Muscle of arm (tissue), 14 donors: ENCODE measurements at places on chromosomes 2 and 18. TPM values are rescaled to one million over a fixed set of nuclear protein-coding genes. Genes with fewer than 3 reads are reported as not detected.

CAPN13 gene
- polyA plus RNA-seq, result not detected

STARD6 gene
- polyA plus RNA-seq, result not detected

POLR1A gene
- 15.4 TPM for polyA plus RNA-seq

TSHZ1 gene
- polyA plus RNA-seq, result 19.9 TPM

ANO7 gene
- 0.62 TPM for polyA plus RNA-seq

ANKRD23 gene
- polyA plus RNA-seq, result not detected

TCF23 gene
- 0.31 TPM for polyA plus RNA-seq

NTSR2 gene
- polyA plus RNA-seq, result not detected

DNA sequence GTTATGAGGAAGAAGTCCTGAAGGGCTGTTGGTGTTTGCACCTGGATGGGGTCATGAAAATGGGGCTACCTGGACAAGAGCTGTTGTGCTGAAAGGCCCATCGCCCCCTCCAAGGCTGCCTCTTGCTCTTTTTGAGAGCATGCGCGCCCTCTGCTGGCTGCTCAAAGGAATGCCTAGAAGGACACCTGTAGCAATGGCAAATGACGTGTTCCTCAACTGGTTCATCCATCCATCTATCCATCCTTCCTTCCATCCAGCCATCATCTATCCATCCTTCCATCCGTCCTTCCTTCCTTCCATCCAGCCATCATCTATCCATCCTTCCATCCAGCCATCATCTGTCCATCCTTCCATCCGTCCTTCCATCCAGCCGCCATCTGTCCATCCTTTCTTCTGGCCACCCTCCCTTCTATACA lies 17.2 kb upstream of the RPL31 start:
- no peak for DNase-seq

- no peak for DNase-seq
Observed at GRCh38 chr2:64718250-64718885, 64.7 kb upstream of the SERTAD2 start.

DNA sequence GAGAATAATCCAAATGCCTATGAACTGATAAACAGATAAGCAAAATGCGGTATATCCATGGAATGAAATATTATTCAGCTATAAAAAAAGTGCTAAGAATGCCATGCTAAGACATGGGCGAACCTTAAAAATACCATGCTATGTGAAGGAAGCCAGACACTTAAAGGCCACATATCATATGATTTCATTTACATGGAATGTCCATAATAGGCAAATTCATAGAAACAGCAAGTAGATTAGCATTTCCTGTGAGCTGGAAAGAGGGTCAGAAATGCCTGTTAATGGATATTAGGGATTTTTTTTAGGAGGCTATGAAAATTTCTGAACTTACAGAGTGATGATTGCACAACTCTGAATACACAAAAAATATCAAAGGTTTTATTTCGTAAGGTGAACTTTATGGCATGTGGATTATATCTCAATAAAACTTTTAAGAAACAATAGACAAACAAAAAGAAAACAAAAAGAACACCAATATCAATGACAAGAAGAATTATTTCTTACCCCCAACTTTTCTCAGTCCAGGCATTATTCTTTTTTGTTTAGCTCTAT lies 1207.7 kb downstream of the SUCLG1 start:
- no peak for DNase-seq

GRCh38 chr2:203328760-203329540 lies 756 bp downstream of the ABI2 start:
- DNase-seq, result peak; percentile 43

GRCh38 chr2:178910005-178910404 lies 102.8 kb upstream of the TTN start:
- DNase-seq, result no peak

- DNase-seq, result no peak
Observed at GRCh38 chr2:219739866-219740440, 112.5 kb downstream of the SLC4A3 start.

- DNase-seq, result no peak
Observed at GRCh38 chr18:79309614-79310358, 85.9 kb upstream of the NFATC1 start.

DNA sequence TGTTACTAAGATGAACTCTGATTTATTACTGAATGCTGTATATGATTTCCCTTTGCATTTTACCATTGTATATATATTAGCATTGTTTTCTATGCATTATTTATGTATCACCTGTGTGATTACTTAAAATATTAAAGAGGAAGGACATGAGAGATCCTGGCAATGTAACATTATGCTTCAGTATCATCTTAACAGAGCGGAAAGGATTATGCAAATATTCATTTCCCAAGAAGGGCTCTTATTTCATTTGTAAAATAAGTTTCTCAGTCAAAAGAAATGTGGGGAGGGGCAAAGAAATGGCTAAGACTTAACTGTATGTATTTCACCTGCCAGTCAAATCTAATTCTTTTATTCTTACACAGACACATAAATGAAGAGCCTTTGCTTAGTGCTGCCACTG lies 654.2 kb upstream of the PKDCC start:
- no peak for DNase-seq

DNA sequence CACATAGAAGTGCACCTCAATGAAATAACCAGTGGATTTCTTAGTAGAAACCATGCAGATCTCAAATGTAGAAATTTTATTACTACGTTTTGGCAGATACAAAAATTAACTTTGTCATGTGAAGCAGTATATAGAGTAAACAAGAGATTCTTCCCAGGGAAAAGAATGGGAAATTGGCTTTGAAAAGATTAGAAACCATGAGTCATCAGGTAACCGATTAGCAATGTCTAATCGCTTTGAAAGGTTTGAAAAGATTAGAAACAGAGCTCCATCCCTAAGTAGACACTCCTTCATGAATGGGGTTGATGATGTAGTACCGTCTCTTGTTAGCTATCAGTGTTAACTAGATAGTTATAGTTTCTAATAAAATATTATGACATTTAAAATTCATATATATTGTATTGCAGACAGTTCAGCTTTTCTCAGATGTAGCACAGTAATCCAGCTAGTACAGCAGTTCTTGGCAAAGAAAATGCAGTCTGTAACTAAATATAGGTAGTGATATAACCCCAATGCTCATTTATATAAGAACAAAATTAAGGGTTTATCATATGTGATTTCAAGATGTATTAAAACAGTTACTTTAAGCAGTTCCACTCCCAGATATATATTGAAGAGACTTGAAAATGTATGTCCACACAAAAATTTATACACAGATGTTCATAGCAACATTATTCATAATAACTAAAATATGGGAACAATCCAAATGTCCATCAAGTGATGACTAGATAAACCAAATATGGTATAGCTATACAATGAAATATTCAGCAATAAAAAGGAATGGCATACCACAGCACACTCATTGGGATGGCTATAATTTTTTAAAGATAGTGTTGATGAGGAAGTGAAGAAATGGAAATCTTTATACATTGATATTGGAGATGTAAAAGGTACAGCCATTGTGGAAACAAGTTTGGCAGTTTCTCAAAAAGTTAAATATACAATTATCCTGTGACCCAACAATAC lies 113.9 kb downstream of the PTPN4 start:
- DNase-seq, result no peak

GRCh38 chr2:57902578-57902977 lies 144.0 kb upstream of the VRK2 start:
- no peak for DNase-seq

DNA sequence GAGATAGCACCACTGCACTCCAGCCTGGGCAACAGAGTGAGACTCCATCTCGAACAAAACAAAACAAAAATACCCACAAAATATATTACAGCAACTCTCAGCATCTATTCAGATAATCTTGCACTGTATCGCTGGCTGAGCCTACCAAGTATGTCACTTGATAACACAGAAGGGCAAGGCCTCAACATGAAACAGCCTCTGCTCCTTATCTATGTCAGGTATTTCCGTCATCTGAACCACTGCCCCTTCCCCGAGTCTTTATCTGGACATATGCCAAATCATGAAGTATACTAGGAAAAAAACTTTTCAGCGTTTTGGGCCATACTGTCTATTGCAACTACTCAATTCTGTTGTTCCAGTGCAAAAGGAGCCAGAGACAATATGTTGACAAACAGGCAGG lies 17.7 kb downstream of the PDIA6 start:
- DNase-seq, result no peak

GRCh38 chr18:12990641-12990966 lies 558 bp upstream of the CEP192 start:
- DNase-seq, result no peak

DNA sequence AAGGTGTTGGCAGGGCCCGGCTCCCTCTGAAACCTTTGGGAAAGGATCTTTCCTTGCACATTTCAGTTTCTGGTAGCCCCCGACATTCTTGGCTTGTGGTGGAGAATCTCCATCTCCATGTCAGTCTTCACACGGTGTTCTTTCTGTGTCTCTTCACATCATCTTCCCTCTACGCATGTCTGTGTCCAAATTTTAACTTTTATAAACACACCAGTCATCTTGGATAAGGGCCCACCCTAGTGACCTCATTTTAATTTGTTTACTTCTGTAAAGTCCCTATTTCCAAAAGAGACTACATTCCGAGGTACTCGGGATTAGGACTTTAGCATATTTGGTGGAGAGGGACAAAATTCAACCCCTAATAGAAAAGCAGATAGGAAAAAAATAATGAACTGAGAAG lies 138.4 kb downstream of the GALNT3 start:
- DNase-seq, result peak; percentile 10

GRCh38 chr2:118844261-118845004 lies 3.0 kb downstream of the EN1 start:
- no peak for DNase-seq

DNA sequence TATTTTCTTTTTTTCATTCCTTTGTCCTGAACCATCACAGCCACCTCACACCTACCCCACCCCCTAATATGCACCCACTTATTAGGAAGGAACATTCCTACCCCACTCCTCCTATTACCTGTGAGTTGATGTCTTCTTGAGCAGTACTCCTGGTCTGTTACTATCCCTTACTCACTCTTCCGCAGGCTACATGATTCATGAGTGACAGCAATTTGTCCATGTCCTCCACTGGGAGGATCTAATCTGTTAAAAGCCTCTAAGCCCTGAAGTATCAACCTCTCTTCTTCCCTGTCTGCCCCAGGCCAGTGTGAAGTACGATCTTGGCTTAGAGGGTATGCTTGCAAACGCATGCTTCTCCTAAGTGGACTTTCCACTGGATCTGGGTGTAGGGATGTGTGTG lies 75.6 kb upstream of the RFX8 start:
- DNase-seq, result no peak

DNA sequence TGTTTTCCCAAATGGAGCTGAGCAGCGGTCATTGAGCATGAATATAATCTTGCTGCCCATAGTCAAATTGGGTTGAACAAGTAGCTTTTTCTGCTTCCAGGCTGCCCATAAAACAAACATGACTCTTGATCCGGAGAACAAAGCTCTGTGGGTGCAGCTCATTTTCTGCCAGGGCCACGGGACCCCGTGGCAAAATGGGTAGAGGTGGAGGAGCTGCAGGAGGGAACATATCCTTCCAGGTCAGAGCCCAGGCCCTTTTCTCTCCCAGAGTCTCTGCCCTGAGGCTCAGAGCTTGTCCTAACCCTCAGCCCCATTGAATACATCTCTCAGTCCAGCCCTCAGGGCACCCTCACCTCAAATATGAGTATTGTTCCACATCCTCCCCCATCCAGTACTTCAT lies 151.6 kb upstream of the TWIST2 start:
- no peak for DNase-seq

- DNase-seq, result no peak
Observed at GRCh38 chr2:45220227-45220626, 211.0 kb upstream of the SIX2 start.

DNA sequence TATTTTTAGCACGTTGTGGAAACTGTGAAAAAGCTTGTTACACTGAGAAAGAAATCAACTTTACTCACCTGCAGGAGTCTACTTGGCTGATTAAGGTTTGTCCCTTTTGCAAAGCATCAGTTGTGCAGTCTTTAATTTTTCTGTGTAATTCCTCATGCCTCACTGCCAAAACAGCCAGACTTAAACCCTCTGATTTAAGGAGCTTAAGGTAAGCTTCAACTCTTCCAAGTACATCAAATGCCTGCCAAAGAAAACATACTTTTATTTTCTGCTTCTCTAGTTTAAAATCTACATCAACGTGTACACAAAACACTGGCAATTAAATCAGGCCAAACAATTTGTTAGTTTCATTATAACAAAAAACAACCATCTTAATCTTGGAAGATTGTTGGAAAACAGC lies 98.0 kb upstream of the TTN start:
- no peak for DNase-seq

DNA sequence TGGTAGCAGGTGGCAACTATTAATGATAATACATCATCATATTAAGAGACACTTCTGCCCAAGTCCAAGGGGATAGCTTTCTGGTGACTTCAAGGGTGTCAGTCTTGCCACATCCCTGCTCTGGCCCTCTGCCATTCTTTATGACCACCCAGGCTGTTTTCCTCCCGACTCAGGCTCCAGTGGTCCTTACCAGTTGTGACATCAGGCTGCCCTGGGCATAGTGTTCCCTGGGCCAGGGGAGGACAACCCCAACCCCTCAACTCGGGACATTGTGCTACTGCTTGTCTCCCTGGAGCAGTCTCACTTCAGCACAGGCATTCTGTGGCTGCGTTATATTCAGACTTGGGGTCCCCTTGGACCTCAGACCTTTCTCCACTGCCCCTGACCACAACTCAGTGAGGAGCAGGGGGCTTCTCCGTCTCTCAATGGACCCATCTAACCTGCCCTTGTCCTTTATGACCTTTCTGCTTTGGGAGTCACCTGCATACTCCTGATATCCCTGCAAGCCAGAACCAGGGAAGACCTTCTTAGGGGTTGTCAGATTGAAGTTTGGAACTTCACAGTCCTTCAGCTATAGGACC lies 12.8 kb downstream of the DNAJB2 start:
- DNase-seq, result no peak

DNA sequence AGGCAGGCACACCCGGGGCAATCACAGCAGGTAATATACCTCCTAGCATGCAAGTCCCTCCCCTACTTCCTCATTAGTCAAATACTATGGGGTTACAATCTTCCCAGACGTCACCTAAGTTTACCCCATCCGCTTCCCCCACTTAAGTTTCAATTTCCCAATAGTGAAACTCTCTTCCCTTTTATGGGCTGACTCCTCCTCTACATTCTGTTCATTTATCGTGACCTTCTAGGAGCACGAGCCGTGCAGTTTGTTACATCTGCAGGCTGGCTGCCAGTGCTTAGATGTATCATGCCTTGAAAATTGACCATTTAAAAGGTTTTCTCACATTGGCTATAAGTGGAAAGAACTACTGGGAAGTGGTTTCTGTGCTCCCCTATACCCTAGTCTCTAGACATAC lies 1357.8 kb upstream of the CRIM1 start:
- DNase-seq, result no peak

- peak; percentile 30 for DNase-seq
Observed at GRCh38 chr18:23619388-23619881, 33.1 kb upstream of the NPC1 start.

GRCh38 chr2:114864901-114865300 lies 422.5 kb downstream of the DPP10 start:
- no peak for DNase-seq

- no peak for DNase-seq
Observed at GRCh38 chr2:27390822-27391679, 10.5 kb upstream of the ZNF513 start.

- DNase-seq, result no peak
Observed at GRCh38 chr18:61651145-61651879, 241.5 kb downstream of the RNF152 start.

- no peak for DNase-seq
Observed at GRCh38 chr2:68906716-68907115, 35.5 kb upstream of the BMP10 start.
